ENCODE measurements at places on chromosomes 3 and 15.

GRCh38 chr15:40855706-40856234 lies 11.9 kb downstream of the SPINT1 start:
- DNase-seq: no peak

DNA sequence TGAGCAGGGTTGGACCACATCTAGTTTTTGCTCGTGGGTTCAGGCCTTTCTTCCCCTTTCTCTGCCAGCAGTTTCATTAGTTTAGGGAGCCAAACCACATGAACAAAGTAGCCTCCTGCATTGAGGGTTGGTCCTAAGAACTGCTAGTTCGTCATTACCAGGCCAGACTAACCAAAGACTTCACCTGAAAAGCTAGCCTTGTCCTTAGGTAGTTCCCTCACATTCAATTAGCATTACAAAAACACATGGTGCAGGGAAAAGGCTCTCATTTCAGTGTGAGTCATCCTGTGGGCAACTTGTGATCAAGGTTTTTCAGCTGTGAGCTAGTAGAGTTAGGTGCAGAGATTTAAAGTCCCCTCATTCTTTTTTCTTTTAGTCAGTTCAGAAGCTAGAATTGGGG lies 279.3 kb upstream of the CTNNB1 start:
- no peak for DNase-seq

DNA sequence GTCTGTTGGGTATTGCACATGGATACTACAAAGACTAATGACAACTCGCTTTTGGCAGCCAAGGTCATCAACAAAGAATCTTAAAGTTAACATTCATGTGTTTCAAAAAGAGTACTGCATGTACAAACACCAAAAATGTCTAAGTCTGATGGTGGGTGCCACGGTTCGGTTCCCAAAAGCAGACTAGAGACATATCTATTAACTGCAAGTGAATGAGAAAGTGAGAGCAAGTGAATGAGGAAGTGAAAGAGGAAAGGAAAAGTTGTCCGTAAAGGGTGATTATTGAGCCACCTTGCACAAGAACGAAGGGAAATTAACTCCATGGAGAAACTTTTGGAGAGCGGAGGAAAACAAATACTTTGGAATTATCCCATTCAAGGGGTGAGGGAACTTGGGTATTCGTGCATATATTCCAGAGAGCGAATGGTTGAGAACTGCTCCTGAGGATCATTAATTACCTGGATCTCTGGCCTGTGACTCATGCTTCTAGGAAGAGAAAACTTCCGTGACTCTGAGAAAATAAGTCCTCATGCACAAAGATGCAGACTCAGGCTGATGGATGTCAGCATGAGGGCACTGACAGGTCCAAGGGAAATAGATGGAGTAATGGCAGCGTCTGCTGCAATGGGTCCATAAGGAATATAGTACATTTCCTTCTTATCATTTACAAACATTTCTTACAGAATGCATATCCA lies 336.5 kb upstream of the TGFBR2 start:
- no peak for DNase-seq

- peak; percentile 62 for DNase-seq
Measured at GRCh38 chr3:155870945-155871745, 695 bp downstream of the GMPS start.

DNA sequence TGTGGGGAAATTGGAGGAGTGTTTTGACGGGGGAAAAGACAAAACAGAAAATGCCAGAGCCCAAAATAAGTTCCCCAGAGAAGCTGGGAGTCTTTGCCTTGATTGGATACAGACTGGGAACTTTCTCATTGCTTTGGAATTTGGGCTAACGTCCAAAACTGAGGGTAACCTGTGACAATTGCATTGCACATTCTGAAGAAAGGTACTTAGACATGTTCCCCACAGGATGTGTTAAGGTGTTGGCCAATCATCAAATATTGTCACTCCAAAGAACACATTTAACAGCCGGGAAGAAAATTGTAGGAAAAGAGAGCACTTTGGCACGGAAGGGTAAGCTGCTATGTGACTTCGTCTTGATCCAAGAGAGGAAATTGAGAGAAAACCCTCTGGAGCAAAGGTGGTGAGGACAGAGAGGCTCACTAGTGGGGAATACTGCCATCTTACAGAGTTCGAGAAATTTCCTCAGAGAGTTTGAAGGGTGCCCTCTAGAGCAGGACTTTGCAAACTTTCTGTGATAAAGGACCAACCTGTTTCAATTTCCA lies 619.5 kb upstream of the TBL1XR1 start:
- DNase-seq: no peak

DNA sequence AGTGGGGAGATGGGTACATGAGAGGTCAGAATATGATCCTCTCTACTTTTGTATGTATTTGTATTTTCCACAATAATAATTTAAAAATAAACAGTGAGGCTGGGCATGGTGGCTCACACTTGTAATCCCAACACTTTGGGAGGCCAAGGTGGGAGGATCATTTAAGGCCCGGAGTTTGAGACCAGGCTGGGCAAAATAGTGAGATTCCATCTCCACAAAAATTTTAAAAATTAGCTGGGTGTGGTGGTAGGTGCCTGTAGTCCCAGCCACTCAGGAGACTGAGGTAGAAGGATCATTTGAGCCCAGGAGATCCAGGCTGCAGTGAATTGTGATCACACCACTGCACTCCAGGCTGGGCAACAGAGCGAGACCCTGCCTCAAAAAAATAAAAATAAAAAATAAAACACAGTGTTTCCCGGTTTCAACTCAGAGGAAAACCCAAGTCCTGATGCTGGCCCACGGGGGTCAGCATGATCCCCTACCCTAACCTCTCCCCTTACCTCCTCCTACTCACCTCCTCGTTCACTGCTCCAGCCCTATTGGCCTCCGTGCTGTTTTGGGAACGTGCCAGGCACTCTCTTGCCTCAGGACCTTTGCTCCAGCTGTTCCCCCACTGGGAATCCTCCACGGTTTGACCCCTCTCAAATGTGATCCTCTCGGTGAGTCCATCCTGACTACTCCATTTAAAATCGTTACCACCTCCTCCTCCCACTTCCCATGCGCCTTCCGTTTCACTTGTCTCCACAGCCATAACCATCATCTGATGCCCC lies 2.9 kb upstream of the KLHL40 start:
- DNase-seq: no peak

DNA sequence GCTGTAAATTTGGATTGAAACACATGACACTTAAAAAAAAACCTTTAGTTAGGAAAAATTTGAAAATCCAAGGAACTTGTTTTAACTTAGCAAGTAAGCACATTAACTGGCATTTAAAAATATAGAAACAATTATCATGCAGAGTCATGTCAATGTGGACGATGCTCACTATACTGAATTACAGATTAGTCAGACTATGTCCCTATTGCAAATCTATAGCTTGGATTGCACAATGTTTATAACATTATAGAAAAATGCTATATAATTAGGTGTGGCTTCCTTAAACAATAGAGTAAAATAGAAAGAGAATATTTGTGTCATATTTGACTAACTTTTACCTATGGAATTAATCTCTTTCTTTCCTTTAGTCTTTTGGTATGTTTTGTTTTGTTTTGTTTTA lies 48.4 kb upstream of the TUSC7 start:
- no peak for DNase-seq

GRCh38 chr3:182967218-182968204 lies 12.8 kb downstream of the DCUN1D1 start:
- no peak for DNase-seq

DNA sequence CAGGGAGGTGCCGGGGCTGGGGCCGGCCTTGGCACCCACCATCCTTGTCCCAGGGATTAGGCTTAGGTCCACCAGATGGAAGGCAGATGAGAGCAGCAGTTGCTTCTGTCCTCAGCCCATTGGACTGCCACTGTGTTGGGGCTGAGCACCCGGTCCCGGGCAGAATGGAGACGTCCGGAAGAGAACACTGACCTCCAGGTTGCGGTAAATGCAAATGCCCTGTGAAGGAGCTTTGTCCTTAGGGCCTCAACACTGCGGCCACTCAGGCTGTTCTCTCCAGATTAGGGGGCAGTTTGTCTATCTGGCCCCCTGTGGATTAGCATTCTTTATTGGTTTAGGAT lies at the start of gene SERINC4:
TSS of gene SERINC4 (minus strand) at position 276 of the 341 bp plus-strand sequence. CDS start at position 42, 234 bp downstream.
- no peak for DNase-seq

DNA sequence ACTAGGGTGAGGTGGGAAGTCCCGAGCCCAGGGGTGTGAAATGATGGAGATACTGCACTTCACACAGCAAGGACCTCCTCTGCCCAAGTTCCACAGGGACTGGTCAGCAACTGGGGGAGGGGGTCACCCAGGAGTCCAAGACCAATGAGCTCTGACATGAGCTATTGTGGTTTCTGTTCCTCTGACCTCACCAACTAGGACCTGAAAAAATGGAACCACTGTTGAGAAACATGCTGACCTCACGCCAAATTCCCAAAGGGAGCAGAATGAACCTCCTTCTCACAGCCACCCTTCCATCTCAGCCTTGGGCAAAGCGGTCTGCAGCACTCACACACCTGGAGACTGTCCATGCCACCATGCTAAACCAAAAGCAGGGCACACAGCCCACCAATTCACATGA lies 69.3 kb downstream of the LRIG1 start:
- DNase-seq: no peak

DNA sequence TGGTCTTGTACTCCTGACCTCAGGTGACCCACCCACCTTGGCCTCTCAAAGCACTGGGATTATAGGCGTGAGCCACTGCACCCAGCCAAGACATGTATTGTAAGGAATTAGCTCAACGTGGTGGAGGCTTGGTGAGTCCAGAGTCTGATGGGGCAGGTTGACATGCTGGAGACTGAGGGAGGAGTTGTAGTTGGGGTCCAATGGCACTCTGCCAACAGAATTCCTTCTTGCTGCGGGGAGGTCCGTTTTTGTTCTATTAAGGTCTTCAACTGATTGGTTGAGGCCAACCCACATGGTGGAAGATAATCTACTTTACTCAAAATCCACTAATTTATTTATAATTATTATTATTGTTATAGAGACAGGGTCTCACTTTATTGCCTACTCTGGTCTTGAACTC lies 30.1 kb downstream of the PLA2G4D start:
- no peak for DNase-seq

DNA sequence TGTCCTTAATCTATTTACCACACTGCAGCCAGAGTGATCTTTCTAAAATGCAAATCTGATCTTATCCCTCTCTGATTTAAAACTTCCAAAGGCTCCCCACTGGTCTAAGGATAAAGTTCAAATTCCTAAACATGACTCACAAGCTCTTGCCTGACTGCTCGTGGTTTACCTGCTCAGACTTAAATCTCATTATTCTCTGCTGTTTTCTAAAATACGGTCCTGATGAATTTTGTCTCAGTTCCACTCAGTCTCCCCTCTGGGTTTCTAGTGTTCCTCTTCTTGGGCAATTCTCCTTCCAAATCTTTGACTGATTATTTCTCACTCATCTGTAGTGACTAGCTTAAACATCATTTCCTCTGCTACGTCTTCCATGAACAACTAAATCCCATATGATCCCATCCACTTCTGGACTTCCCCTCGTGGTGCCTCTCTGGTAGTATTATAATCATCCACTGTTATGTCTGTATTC lies 108.3 kb downstream of the P3H2 start:
- DNase-seq: no peak

DNA sequence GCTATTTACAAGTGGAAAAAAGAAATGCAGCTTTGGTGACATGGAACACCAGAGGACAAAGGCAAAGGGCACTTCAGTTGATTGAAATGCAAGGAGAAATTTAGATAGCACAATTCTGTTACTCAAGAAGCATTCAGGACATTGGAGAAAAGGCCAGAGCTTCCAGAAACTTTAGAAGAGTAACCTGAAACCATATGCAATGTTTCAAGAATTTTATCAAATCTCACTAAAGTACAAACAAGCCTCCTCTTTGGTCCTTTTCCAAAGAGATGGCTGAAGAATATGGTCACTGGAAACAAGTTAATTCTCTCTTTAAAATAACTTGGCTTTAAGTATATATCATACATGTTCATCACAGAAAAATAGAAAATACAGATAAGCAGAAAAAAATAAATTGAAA lies 14.6 kb upstream of the LMOD3 start:
- no peak for DNase-seq

DNA sequence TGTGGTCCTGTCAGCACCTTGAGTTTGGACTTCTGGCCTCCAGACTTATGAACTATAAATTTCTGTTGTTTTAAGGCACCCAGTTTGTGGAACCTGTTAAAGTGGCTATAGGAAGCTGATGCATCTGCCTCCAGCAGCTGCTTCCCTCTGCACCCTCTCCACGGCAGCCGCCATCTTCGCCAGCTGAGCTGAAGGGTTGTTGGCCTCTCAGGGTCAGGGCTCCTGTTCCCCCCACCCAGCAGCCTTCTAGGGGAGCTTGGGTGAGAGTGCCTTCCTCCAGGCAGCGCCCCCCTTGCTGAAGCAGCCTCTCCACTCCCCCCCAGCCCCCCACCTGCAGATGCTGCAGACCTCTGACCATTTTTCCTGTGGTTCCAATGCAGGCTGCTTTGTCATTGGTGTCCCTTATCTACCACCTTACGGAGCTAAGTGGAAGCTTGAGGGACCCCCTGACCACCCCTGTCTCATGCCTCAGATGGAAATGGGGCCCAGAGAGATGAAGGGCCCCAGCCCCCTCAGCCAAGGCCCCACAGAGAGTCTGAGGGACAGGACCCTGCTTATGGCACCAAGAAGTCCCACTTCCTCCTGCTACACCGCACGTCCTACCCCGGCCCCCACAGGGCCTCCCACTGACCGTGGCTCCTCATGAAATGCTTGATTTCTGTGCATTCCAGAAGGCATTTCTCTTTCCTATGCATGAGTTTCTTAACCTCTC lies 61.4 kb upstream of the TLE3 start:
- DNase-seq: no peak

- no peak for DNase-seq
Measured at GRCh38 chr3:183698756-183699155, 1.2 kb downstream of the YEATS2 start.

GRCh38 chr3:184786280-184786941 lies 25.6 kb upstream of the VPS8 start:
- no peak for DNase-seq

DNA sequence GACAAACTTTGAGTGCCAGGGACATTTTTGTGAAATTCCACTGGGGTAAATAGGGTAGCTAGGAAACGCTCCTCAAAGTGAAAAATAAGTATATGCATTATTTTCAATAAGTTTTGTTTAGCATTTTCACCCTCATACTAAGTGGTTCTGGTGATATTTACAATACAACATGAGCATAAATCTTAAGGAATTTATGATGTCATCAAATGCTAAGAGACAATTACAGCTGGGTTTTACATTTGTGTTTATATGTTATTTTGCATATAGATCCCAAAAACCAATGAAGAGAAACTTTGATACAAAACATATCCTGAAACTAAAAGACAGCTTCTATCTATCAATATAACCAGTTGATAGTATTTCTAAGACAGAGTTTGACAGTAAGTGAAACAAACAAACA lies 323.1 kb downstream of the ZBTB20 start:
- DNase-seq: no peak

GRCh38 chr15:84921121-84921520 lies 36.7 kb downstream of the SLC28A1 start:
- DNase-seq: no peak

- DNase-seq: no peak
Measured at GRCh38 chr3:77186728-77187127, 146.8 kb downstream of the ROBO2 start.

GRCh38 chr3:64306745-64307144 lies 81.5 kb upstream of the PRICKLE2 start:
- DNase-seq: no peak
